MCF 10A (cell line): ENCODE measurements at places on chromosomes 6 and 20. TPM values are rescaled to one million over a fixed set of nuclear protein-coding genes. Genes with fewer than 3 reads are reported as not detected.
A peak's percentile ranks its signal among the peaks of the same experiment; 100 is the strongest.

- DNase-seq, result no peak
Observed at GRCh38 chr6:7153789-7154188, 46.0 kb downstream of the RREB1 start.

- no peak for DNase-seq
Observed at GRCh38 chr20:50130995-50131394, 18.0 kb upstream of the UBE2V1 start.

DNA sequence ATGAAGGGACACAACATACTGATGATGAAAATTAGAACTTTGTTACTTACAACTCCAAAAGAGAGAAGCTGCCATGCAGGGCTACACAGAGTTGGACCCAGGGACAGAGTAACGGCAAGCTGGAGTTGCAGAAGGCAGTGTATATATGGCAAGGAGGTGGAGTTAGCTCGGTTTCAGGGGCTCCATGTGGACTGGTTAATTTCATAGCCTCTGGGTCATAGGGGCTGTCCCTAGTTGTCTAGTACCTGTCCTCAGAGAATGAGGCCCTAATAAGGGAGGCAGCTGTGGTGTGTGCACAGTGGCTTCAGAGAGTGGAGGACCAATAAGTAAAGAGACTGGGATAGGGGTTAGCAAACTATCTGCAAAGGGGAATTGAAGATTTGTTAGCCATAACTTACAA, 7.9 kb upstream of the ZSCAN12 start:
- DNase-seq, result no peak

Gene TAAR8
- total RNA-seq, result not detected in 2 replicates

GRCh38 chr6:91523511-91523910, 936.6 kb upstream of the MAP3K7 start:
- DNase-seq, result no peak

DNA sequence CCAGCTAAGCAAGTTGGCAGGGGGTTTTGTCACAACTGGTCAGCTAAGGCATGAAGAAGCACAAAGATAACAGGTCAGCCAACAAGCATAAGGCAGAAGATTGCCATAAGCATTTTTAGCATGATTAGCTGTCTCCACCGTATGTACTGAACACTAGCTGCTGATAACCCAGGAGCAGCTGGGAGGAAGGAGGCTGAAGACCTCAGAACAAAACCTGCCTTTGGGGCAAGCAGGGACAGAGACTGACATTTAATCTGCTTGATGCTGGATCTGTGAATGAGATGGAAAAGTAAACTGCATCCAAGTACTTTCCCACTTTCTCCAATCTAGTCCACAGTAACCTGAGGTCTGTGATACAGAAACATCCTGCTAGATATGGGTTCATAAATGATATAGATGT, 353.0 kb upstream of the MAP3K7 start:
- DNase-seq, result no peak

- DNase-seq, result no peak
Observed at GRCh38 chr20:8616792-8617191, 452.1 kb upstream of the PLCB4 start.

GRCh38 chr6:20921578-20921977, 387.3 kb downstream of the CDKAL1 start:
- no peak for DNase-seq

Gene OR2B6
- total RNA-seq, result not detected in 2 replicates

Gene ADGRB3
- not detected in 2 replicates for total RNA-seq

- peak; percentile 78 for DNase-seq
Observed at GRCh38 chr20:34825530-34826362, at the start of gene NCOA6. TSS of gene NCOA6 (minus strand) at chr20:34825651. CDS start at chr20:34782355, 43,296 bp downstream.

Gene TTK
- total RNA-seq, result 11.9 and 19.1 TPM in 2 replicates

DNA sequence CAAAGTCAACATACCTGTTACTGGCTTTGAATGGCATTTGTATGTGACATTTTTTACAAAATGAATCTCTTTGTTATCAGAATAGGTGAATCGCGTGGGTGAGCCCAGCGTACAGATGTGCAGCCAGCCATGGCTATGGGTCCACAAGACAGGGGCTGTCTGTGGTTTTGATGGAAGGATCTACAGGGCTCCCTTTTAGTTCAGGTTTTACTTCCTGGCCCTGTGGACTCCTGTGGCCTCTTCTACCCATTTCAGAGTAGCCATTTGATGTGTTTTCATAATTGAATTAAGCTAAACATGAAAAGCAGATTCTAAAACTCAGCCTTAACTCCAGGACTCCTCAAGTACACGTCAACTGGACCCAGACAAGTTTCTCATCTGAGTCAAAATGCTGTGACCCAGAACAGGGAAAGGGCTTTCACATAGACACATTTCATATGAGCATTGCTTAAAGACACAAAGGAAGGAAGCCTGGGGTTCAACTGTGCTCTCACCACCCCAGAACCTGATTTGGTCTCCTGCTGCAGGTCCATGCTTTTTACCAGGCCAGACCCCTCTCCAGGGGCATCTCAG, 105.3 kb upstream of the NAA20 start:
- DNase-seq, result no peak

Gene BFSP1
- 3.5 and 3.9 TPM in 2 replicates for total RNA-seq

Gene PNLDC1
- total RNA-seq, result not detected in 2 replicates

Gene BNIP5
- not detected in 2 replicates for total RNA-seq

Gene PGC
- total RNA-seq, result not detected in 2 replicates

GRCh38 chr20:46789339-46790028, 80.0 kb downstream of the SLC2A10 start:
- no peak for DNase-seq

DNA sequence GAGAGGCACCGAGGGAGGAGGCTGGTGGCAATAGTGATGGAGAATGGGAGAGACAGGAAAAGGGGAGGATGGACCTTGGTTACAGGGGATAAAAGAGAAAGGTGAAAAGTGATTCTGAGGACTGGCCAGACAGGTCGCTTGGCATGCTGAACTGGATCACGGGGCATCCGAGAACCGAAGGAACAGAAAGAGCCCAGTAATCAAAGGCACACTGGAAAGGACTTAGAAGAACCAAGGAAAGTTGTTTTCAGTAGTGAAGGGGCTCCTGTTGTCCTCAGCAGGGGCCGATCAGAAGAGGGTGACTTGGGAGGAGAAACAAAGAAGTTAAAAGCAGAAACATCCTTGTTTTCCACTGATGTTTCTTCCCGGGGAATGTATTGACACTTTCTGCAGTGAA, 18.9 kb downstream of the SYTL3 start:
- DNase-seq, result no peak

DNA sequence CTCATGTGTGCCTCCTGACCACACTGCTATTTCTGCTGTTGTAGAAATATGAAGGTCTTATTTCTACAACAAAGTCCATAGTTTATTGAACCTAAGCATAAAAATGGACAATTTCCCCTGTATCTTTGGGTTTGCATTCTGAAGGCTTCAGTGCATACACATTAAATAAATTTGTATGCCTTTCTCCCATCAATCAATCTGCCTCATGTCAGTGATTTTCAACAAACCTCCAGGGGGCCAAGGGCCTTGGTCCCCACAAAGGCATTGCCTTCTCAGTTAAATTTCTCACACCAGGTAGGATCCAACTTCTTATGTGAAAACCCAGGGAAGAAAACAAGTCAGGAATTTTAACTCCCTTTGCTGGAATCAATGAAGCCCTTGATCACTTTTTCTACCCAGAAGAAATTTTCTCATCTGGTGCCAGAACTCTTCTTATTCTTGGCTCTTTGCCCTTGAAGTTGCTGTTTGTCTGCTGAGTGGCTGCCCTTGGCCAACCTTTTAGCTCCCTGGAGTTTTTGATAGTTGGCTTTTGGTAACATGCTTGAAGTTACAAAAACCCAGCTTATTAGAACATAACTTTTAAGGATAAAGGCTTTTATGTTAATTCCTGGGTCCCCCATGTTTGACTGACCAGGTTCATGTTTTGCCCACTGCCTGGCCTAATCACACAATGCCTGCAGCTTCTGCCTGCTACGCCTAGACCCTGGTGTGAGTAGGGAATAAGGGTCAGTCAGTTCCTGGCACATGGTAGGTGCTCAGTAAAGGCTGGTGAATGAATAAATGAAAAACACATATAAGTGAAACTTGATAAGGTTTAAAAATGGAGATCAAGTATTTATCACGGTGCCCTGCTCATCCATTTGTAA, 37.0 kb downstream of the SHLD1 start:
- peak; percentile 74 for DNase-seq

- DNase-seq, result no peak
Observed at GRCh38 chr20:14062171-14062570, 66.9 kb downstream of the MACROD2 start.

DNA sequence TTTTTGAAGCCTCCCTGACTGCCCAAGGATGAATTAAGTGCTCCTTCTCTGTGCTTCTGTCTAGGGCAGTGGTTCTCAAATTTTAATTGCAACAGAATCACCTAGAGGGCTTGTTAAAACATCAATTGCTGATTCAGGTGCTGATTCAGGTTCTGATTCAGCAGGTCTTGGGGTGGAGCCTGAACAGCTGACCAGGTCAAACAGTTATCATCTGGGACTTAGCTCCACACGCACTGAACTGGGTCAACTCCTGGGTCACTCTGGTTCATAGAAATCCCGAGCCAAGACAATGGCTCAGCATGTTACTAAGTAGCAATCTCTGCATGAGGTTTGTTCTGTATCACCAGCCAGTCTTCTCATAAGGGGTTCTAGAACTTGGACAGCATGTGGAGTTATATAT, 192.3 kb downstream of the GJA1 start:
- peak; percentile 28 for DNase-seq

GRCh38 chr6:169161572-169162167, 92.0 kb downstream of the THBS2 start:
- no peak for DNase-seq

DNA sequence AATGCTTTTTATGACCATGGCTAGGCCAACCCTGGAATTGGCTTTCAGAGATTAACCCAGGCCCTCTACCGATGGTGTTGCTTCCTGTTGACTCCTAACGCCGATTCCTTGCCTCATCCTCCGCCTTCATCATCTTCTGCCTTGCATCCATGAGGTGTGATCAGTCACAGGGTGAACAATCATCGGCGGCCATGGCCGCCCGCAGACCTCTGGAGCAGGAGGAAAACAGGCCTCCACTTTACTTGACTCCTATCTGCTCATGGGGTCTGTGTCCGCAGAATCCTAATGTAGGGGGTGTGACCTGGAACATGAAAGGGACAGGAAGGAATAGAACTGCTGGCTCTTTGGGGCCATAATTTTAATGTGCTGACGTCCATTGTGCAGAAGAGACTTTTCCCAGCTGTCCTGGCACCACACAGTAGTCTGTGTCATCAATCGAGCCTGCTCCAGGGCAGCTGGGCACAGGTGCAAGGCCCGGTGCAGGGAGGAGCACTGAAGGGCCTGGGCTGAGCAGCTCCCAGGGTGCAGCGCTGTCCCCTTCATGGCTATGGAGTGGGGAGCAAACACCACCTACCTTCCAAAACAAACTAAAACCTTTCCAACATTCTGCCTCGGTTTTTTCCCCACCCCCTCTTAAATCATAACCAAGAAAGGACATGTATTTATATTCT, 8.0 kb downstream of the SLC22A3 start:
- DNase-seq, result no peak

Gene SLC13A3
- total RNA-seq, result not detected in 2 replicates

DNA sequence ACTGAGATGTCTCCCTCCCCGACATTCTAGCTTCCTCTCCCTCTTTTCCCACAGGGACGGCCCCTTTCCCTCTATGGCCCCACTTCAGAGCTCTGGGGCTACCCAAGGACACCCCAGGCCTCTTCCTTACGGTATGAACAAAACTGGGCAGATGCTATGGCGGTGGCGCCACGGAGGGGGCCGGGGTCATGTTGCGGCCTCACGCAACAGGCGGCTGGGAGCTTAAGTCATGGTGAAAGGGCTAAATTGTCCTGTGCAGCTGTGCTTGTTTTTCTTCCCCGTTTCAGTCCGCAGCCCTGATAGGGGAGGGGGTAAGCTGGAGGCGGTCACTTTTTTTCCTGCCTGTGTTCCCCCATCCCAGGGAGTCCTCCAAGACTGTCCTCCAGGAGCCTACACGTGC, 17.6 kb upstream of the KIAA1755 start:
- no peak for DNase-seq

DNA sequence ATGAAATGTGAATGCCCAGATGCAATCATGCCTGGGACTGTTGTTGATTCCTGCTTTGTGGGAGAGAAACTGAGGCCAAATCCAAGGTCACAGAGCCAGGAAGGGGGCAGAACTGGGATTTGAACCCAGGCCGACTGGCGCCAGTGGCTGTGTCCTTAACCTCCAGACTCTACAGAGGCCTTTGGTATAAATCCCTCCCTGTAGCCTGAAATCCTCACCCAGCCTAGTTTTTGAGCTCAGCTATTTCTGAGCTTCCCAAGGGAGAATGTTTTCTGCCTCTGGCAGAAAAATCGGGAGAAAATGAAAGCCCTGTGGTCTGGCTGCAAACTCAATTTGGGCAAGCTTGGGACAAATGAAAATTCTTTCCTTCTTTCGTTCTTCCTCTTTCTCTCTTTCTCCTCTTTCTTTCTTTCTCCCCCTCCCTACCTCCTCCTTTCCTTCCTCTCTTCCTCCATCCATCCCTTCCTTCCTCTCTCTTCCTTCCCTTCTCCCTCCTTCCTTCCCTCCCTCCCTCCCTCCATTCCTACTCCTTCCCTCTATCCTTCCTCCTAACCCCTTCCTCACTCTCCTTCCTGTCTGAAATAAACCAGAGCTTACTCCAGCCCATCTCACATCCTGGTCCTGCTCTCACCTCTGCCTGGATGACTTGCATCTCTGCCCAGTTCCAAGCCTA, 34.9 kb downstream of the SNAI1 start:
- DNase-seq, result no peak

Gene PNPLA1
- total RNA-seq, result 0.27 TPM in 1 of 2 replicates, not detected in the other

- no peak for DNase-seq
Observed at GRCh38 chr20:25225642-25226432, 22.0 kb upstream of the PYGB start.

DNA sequence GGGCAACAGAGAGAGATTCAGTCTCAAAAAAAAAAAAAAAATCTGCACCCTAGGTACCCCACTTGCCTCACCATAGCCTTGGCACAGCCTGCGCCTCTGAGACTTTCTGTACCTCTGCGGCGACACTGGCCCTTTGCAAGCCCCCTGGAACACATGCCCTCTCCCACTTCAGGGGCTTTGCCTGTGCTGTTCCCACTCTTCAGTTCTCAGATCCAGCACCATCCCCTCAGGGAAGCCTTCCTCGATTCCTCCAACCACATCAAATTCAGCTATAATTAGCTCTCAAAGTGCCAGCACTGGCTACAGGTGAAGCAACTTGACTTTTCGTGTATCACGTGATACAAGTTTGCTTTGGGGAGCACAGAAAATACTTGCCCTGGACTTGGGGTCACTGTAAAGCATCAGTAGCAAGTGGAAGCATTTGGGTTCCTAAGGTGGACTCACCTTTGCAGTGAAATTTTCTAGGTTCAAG, 2.1 kb upstream of the UBE2V1 start:
- no peak for DNase-seq

DNA sequence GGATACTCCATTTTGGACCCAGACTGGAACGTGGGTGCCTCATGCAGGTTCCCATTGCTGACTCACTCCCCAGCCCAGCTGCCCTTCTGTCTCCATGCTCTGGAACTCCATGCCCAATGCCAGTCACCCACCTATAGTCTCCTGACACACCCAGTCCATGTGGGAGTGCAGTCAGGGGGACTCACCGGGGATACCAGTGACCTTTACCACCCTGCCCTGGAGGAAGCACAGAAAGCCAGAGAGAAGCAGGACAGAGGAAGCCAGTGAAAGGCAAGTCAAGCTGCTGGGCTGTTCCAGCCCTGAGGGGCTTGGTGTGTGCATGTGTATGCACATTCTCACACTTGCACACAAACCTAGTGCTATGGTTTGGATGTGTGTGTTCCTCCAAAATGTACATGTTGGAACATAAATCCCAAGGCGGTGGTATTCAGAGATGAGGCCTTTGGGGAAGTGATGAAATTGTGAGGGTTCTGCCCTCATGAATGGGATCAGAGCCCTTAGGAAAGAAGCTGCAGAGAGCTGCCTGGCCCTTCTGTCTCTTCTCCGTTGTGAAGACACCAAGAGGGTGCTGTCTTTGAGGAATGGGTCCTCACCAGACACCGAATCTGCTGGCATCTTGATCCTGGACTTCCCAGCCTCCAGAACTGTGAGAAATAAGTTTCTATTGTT, 121.4 kb upstream of the MAFB start:
- DNase-seq, result no peak
